ENCODE measurements at places on chromosomes 13 and 19. TPM values are rescaled to one million over a fixed set of nuclear protein-coding genes. Genes with fewer than 3 reads are reported as not detected.

GRCh38 chr13:54799621-54800226 is 1771.1 kb downstream of the OLFM4 start:
- no peak overlapping the region for H3K27ac ChIP-seq

- no peaks in the 10 kb centered on the region for H3K4me1 ChIP-seq
- H3K27ac ChIP-seq: no peak overlapping the region
- H3K4me3 ChIP-seq: no peak overlapping the region
- no peak for DNase-seq
Measured at GRCh38 chr13:26896986-26897668, 136.5 kb upstream of the GPR12 start.

Gene ICAM5
- 2.0 TPM for total RNA-seq

Gene ZNF578
- total RNA-seq: not detected

- no peak overlapping the region for H3K4me3 ChIP-seq
- H3K27me3 ChIP-seq: peaks cover 6% of the 10 kb centered on the region
- no peaks in the 10 kb centered on the region for H3K4me1 ChIP-seq
- no peaks in the 10 kb centered on the region for H3K36me3 ChIP-seq
- peak; percentile 68 for DNase-seq
- no peak overlapping the region for H3K27ac ChIP-seq
Measured at GRCh38 chr13:112116187-112116950, 49.4 kb downstream of the SOX1 start.

GRCh38 chr19:1244693-1245451 is 3.3 kb downstream of the ATP5F1D start:
- no peak for DNase-seq
- H3K36me3 ChIP-seq: no peaks in the 10 kb centered on the region
- no peaks in the 10 kb centered on the region for H3K27me3 ChIP-seq
- H3K4me3 ChIP-seq: peak overlapping the region; percentile 60
- H3K27ac ChIP-seq: peak overlapping the region; percentile 85

- no peaks in the 10 kb centered on the region for H3K36me3 ChIP-seq
- peaks cover 29% of the 10 kb centered on the region for H3K27me3 ChIP-seq
- DNase-seq: no peak
- no peak within 1 kb of the TSS for H3K27ac ChIP-seq
- peaks cover 2% of the 10 kb centered on the region for H3K4me1 ChIP-seq
- no peak within 1 kb of the TSS for H3K4me3 ChIP-seq
Measured at GRCh38 chr19:42442833-42443232, at the start of gene CXCL17. CXCL17 (minus strand) TSS chr19:42442946; CDS start chr19:42442832, 114 bp downstream.

Data from osteocyte (in vitro differentiated cells).